ENCODE measurements at places on chromosomes 5 and 9. TPM values are rescaled to one million over a fixed set of nuclear protein-coding genes. Genes with fewer than 3 reads are reported as not detected.

The IL13 gene
- total RNA-seq, result 1.4 TPM

The PCDHB15 gene
- not detected for total RNA-seq

The FOXD1 gene
- 0.63 TPM for total RNA-seq

The ANKRD34B gene
- not detected for total RNA-seq

The FRRS1L gene
- total RNA-seq, result not detected

The PTPN3 gene
- total RNA-seq, result not detected

The GABRA1 gene
- not detected for total RNA-seq

The STK32A gene
- total RNA-seq, result not detected

The SLC34A1 gene
- 0.66 TPM for total RNA-seq

The SH3TC2 gene
- 0.58 TPM for total RNA-seq

All from natural killer cell (primary cell).